ENCODE measurements at places on chromosomes 7 and 10.

- no peak for DNase-seq
Observed at GRCh38 chr7:96669812-96670211, 39.8 kb downstream of the SEM1 start.

DNA sequence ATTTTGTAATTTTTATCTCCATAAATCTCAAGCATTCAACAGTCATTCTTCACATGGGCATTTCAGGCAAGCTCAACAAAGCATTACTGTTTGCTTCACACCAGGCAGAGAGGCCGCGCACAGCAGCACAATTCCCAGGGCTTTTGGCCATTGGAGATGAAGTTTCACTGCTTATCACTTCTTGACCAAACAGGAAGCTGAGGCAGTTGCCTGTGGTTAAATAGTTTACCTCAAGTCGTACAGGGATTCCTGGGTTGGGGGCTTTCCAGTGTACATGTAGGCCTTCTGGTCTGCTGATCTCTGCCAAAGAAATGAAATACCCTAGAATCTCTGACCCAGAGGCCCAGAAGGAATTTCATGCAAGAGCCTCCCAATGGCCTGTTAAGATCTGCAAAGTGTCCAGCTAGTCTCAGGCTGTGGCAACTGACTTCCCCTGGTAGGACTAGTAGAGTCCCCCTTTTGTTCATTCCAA, 11.2 kb upstream of the PRDX3 start:
- peak; percentile 54 for DNase-seq

DNA sequence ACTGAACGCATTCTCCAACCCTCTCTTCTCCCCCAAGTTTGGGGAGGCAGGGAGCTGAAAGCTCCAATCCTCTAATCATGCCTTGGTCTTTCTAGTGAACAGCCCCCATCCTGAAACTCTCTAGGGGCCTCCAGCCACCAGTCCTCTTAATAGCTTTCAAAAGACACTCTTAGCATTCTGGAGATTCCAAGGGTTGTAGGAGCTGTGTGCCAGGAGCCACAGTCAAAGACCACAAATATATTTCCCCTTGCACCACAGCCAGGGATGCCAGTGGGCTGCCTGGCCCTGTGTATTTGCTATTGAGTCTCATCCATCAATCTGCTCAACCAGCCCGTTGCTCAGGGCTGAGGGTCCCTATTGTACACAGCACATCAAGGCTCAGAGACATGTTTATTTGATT, 18.5 kb upstream of the MLXIPL start:
- no peak for DNase-seq

GRCh38 chr7:141039376-141039775, 24.6 kb upstream of the MRPS33 start:
- no peak for DNase-seq

DNA sequence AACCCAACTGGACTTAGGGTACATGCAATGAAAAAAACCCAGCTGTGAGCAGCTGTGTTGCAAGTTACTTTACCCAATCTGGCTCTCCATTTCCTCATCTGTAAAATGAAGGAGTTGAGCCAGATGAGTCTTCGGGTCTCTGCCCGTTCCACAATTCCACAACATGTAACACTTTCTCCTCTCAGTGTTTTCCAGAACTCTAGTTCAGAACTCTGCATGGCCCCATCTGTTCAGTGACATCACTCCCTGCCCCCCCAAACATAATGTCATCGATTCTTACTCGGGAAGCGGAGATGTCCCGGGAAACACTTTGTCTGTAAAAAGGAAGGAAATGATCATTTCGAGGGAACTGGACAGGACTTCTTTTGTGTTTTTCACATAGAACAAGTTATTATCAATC, 2.5 kb downstream of the SH3PXD2A start:
- no peak for DNase-seq

GRCh38 chr7:158255156-158255555, 332.5 kb downstream of the PTPRN2 start:
- no peak for DNase-seq

DNA sequence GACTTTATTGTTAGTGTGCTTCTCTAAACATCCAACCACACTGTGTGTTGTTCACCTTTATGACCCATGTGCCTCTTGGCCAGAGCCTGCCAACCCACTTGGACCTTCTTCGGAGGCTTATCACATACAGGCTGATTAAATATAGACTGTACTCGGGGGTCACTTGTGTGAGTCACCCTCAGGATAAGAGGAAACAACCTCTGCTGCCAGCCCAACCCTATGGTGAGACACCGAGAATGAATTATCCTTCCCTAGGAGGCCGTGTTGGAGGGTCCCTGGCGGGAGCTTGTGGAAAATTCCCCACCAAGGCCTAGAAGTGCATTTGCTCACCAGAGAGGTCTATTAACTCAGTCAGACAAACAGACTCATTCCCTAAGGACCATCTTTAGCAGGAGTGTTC, 63.0 kb downstream of the FAS start:
- no peak for DNase-seq

GRCh38 chr7:9192969-9193368, 759.6 kb downstream of the NXPH1 start:
- no peak for DNase-seq

- no peak for DNase-seq
Observed at GRCh38 chr7:88566162-88566729, 193.3 kb upstream of the ZNF804B start.

- no peak for DNase-seq
Observed at GRCh38 chr10:99906470-99906869, 103.3 kb downstream of the DNMBP start.

DNA sequence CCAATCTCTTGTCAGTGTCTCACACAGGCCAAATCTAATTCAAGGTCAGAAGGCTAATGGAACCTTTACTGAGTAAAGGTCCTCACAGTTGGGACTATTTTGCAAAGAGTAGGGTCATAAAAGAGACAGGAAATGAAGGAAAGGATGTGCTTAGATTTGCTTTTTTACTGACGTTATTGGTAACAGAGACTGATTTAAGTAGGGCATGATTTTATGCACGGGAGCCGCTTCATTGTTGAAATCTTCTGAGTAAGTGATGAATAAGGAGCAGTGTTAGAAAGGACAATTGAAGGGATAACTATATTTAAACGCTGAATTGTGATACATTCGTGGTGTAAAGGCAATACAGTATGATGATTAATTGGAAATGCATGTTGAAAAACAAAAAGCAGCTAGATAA, 261.5 kb downstream of the MALRD1 start:
- no peak for DNase-seq

DNA sequence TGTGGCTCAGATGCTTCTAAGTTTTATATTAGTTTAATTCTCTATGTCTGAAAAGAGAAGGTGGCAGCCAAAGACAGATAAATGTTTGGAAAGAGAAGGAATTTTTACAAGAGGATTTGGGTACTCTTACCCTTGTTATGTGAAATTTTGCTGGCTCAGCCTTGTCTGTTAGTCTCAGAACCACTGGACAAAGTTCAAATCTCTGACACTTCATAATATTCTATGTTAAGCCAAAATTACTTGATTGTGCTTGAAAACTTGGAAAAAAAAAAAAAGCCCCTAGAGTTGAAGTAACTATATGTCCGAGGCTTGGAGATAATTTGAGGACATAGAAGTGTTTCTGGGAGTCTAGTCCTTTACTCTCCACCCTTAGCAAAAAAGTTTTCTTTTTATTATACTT, 1079.3 kb upstream of the LRRTM3 start:
- DNase-seq: no peak

DNA sequence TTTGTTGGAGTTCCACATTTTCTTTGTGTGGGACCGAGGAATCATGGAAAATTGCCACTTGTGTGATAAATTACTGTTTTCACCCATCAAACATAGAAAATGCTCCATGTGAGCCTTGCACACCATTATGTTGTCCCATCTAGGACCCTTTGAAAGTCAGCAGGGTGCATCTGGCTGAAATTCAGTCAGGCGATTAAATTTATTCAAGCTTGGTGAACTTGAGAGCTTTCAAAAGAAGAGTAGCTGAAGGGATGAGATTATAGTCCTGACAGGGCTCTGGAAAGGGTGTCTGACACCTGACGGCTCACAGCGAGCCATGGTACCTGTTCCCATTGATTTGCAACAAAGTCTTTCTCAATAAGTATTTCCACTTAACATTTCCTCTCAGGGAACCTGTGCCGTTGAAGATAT, 399.7 kb upstream of the ETV1 start:
- DNase-seq: no peak

DNA sequence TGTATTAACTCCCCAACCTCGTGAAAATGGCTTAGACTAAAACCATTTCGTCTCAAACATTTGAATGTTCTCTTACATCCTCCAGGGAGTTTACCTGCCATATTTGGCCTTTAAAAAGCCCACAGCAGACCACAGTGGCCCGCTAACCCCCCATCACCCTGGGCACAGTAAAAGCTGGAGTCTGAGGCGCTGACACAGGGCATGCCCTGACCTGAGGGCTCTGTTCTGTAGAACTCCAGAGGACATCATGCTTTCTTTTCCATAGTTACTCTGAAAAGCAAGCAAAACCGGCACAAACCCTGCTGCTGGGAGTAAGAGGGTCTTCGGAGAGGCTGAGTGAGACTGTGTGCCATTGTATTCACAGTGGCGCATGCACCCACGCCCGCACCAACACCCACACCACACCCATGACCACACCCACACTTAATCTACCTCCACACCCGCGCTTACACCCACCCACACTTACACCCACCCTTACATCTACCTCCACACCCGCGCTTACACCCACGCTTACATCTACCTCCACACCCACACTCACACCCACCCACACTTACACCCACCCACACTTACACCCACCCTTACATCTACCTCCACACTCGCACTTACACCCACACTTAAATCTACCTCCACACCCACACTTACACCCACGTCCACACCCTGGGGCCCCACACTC, 32.1 kb downstream of the LRRC27 start:
- DNase-seq: no peak

All from GDM1 (cell line).